ENCODE measurements at places on chromosomes 3 and 15. TPM values are rescaled to one million over a fixed set of nuclear protein-coding genes. Genes with fewer than 3 reads are reported as not detected.

Gene XRN1
- total RNA-seq = 37.8 TPM

Gene PPP1R14D
- not detected for total RNA-seq

Gene EID1
- 250 TPM for total RNA-seq

Gene DNAH12
- not detected for total RNA-seq

Gene TRANK1
- total RNA-seq = 8.3 TPM

Gene FEZF2
- total RNA-seq = not detected

Gene GABRR3
- not detected for total RNA-seq

Gene DPH3
- 42.2 TPM for total RNA-seq

Gene DNASE1L3
- total RNA-seq = 2.9 TPM

Gene SLC28A2
- total RNA-seq = not detected

Gene CLSTN2
- total RNA-seq = 9.2 TPM

Gene PIGZ
- total RNA-seq = 18.2 TPM

Gene ISLR2
- total RNA-seq = 4.9 TPM

Gene ANKUB1
- not detected for total RNA-seq
